NCI-H524 (cell line): ENCODE measurements at places on chromosomes 7 and 10.
A peak's percentile ranks its signal among the peaks of the same experiment; 100 is the strongest.

- no peak for DNase-seq
Observed at GRCh38 chr10:43043342-43043772, 33.5 kb upstream of the RET start.

- DNase-seq: no peak
Observed at GRCh38 chr10:52099026-52099600, 215.0 kb upstream of the DKK1 start.

- DNase-seq: no peak
Observed at GRCh38 chr10:93488956-93489528, 6.9 kb upstream of the MYOF start.

- no peak for DNase-seq
Observed at GRCh38 chr7:130669085-130669700, 645 bp upstream of the COPG2 start.

- no peak for DNase-seq
Observed at GRCh38 chr10:84184517-84184916, 9.8 kb upstream of the CDHR1 start.

GRCh38 chr7:75981453-75982305 is 12.7 kb downstream of the TMEM120A start:
- no peak for DNase-seq

- DNase-seq: no peak
Observed at GRCh38 chr10:88330174-88330573, 252.9 kb downstream of the RNLS start.

- no peak for DNase-seq
Observed at GRCh38 chr10:77081481-77081891, 556.1 kb downstream of the KCNMA1 start.

DNA sequence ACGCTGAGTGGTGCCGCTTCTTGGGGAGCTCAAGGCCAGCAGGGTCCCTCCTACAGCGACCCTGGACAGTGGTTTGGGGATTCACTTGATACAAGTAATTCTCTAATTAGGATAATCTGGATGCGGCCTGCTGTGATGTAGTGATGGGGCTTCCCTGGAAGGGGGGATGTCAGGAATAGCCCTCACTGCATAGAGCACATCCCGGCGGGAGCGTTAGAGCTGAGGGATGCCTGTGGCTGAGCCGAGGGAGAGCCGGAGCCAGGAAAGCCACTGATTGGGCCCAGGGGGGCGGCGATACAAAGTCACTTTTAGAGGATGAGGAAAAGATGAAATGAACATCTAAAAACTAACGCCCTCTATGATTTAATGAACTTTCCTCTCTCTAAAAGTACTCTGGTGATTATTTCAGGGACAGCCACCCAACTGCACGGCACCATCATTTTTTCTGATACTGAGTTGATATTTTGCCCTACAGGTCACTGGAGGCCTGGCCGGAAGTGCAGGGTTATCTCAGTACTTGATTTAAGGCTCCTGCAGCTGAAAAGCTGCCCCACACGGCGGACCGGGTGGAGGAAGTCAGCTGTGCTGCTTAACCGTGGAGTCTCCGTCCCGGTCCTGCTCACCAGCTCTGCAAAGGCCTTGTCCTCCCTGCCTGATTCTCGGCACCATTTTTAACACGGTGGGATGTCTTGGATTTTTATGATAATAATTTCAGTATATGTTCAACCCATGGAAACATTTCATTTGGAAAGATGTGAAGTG is 518.8 kb downstream of the DNAJB6 start:
- no peak for DNase-seq

DNA sequence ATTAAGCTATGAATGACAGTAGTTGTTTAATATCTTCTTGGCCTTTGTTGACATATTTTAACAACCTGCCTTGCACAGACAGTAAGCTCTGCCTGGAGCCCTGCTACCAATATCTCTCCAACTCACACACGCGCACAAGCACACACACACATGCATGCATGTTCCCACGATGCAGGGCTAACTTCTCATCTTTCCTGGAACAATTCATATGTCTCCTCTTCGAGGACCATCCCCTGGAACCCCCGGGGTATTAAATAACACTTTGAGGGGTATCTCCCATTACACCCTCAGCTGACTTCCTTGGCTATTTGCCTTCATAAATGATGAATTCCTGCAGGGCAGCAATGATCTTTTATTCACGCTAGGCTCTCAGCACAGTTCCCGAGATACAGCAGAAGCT is 258.0 kb downstream of the TRIL start:
- DNase-seq: peak; percentile 3

- no peak for DNase-seq
Observed at GRCh38 chr10:26440088-26440470, 1.9 kb downstream of the APBB1IP start.

- no peak for DNase-seq
Observed at GRCh38 chr10:77970869-77971803, 44.6 kb upstream of the DLG5 start.

DNA sequence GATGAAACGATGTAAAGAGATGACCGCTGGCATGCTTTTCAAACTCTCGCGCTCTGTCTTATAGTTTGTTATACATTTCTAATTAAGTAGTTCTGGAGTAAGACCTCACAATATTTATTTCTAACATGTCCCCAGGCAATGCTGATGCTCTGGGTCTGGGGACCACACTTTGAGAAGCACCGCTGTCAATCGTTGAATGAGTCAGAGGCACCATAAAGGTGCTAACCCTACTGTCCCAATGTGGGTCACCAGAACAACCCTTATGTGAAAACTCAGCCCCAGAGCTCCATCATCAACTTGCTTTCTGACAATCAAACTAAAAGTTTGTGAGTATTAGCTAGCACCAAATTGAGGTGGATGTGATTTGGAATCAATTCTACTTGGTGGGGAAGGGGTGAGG is 284.1 kb upstream of the PRKCQ start:
- DNase-seq: no peak

DNA sequence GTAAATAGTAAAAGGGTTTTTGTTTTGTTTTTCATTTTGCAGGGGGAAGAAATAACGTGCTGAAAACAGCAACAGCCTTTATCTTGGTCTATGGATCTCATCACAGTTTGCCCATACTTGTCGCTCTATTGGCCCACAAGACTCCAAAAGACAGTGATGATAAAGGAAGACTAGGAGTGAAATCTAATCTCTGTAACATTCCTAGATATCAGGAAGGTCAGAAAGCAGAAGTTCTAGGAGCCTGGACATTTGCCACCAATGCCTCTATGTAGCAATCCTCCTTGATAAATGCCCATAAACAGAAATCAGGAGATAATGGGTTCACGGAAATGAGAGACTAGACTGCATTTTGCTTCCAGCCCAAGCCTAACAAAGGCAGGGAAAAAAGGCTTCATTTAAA is 8.9 kb downstream of the CUBN start:
- DNase-seq: no peak

DNA sequence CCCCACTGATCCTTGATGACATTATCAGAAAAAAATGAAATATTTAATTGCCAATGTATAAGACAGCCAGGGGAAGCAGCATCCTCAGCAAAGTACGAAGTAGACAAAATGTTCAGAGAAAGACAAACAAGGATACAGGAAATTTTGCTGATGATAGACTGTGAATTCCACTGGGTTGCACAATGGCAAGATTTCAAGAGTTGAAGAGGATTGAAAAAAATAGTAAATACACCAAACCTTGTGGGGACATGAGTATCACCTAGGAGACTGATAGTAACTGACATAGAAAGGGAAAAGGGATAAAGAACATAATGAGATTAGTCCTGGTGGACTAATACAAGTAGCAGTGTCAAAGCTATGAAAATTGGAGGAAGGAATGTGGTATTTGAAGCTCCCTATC is 16.5 kb downstream of the CNOT4 start:
- DNase-seq: no peak

GRCh38 chr10:101489355-101489754 is 98.7 kb downstream of the POLL start:
- no peak for DNase-seq

DNA sequence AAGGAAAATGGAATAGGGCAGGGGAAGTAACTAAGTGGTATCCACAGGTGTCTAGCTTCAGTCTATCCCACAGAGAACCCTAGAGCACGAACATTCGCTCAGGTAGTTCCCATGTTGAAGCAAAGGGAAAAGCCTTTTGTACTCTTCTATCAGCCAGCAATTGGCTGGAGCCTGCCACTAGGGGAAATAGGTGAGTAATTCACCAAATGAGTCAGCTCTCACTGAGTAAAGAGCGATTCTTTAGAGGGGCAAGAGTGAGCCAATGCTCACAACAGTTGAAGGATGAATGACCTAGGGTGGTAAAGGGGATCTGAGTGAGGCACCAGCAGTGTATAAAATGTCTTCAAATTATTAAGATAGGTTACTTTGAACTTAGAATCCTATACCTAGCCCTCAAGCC is 94.1 kb upstream of the ZNF800 start:
- no peak for DNase-seq

GRCh38 chr10:31876652-31877352 is 51.8 kb downstream of the ARHGAP12 start:
- DNase-seq: no peak

- no peak for DNase-seq
Observed at GRCh38 chr10:84172467-84173356, 889 bp upstream of the GPR15LG start.

GRCh38 chr10:132109341-132110110 is 43.8 kb downstream of the JAKMIP3 start:
- DNase-seq: no peak

- DNase-seq: no peak
Observed at GRCh38 chr7:92767437-92767836, 68.9 kb downstream of the CDK6 start.

DNA sequence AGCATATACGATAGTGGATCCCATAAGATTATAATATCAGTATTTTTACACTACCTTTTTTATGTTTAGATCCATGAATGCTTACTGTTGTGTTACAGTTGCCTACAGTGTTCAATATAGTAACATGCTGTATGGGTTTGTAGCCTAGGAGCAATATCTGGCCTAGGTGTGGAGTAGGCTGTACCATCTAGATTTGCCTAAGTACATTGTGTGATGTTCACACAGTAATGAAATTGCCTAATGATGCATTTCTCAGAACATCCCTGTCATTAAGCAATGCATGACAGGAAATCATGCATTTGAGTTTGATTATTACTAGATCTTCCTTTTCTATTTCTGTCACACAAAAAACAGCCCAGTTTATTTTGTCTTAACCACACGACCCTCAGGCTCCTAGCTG is 14.5 kb downstream of the CBX3 start:
- DNase-seq: no peak

DNA sequence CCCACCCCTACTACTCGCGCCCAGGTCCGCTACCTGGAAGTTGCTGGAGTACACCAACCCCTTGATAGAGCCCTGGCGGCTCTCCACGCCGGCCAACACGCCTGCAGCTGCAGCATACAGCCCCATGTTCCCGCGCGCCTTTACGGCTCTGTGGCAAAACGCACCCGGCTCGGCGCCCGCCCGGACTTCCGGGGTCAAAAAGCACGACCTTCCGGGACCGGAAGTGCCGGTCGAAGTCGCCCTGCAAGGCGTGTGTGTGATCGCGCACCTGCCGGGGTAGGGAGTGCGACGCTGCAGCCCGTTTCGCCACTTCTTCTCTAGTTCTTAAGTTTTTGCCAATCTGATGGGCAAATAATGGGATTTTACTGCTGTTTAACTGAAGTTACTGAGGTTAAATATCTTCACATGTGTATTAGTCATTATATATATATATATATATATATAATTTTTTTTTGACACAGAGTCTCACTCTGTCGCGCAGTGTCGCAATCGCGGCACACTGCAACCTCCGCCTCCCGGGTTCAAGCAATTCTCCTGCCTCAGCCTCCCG is at the start of gene NSUN5:
Gene NSUN5 (minus strand): TSS at position 162 of the 550 bp plus-strand sequence. CDS start 36 bp downstream, at position 126.
- DNase-seq: peak; percentile 84

- DNase-seq: no peak
Observed at GRCh38 chr7:30139836-30140384, 5.1 kb downstream of the MTURN start.

- DNase-seq: peak; percentile 47
Observed at GRCh38 chr7:143361552-143362130, 872 bp downstream of the FAM131B start.

GRCh38 chr7:157990881-157991250 is 596.8 kb downstream of the PTPRN2 start:
- no peak for DNase-seq

DNA sequence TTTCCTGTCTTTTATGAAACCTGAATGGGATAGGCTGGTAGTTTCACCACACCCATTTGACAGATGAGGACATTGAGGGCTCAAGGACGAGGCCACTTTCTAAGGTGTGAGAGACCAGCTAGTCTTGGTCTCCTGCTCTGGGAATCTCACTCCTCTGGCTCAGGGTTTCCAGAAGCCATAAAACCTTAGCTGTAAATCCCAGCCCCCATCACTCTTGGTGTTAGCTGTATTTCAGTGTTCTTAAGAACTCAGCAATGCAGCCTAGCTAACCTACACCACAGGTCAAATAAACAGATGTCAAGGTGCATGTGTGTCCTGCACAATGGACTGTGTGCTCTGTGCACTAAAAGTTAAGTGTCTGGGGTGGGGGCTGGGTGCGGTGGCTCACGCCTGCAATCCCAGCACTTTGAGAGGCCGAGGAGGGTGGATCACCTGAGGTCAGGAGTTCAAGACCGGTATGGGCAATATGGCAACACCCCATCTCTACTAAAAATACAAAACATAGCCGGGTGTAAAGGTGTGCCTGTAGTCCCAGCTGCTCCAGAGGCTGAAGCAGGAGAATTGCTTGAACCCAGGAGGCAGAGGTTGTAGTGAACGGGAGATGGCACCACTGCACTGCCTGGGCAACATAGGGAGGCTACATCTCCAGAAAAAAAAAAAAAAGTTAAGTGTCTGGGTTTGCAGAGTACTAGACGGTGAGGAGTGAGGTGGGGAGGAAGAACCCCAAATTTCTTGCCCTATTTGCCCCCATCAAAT is 567 bp upstream of the EPO start:
- peak; percentile 17 for DNase-seq

DNA sequence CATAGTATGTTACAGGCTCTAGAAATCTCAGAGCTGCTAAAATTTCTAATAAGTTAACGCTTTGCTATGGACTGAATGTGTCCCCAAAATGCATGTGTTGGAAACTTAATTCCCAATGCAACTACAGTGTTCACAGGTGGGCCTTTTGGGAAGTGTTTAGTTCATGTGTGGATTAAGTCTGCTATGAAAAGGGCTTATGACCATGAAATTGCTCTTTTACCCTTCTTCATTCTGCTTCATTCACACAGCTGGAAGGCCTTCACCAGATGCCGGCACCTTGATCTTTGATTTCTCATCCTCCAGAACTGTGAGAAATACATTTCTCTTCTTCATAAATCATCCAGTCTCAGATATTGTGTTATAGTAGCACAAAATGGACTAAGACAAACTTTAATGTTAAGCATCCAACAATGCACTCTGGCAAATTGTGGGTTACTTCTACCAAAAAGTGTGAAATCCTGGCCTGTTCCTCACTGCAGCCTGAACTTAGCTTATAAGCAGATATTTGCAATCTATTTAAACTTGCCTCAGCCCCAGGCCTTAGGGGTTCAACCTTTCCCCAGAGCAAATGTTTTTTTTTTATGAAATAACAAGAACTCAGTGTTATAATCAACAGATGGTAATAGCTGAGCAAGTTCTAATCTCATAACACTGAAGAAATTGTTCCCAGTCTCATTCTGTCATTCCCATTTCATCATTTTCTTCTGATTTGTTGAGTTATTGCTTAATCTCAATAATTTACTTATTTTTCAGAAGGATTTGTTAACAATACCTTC is 523.6 kb downstream of the KIF20B start:
- DNase-seq: no peak
